Peyer's patch (tissue), 4 donors: ENCODE measurements at places on chromosomes 11 and 22. TPM values are rescaled to one million over a fixed set of nuclear protein-coding genes. Genes with fewer than 3 reads are reported as not detected.
A peak's percentile ranks its signal among the peaks of the same experiment; 100 is the strongest.

DNA sequence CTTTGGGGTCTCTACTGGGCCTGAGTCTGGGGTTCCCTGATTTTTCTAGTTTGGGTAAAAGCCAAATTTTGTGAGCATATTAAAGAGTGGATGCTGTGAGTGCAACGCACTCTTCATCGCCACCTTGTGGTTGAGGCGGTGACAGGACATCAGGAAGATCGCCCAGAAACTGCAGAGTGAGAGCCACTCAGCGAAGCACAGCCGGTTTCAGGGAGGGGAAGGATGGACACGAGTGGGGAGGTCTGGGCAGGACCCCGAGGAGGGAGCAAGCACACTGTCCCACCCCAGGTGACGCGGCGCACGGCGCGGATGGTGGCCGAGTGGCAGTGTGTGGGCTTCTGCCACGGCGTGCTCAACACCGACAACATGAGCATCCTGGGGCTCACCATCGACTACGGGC, 9.1 kb downstream of the SELENOO start:
- peak; percentile 72 for DNase-seq

GRCh38 chr11:108609682-108610081, 16.1 kb upstream of the EXPH5 start:
- no peak for DNase-seq

- DNase-seq: peak; percentile 8
Measured at GRCh38 chr11:69374110-69374945, 80.4 kb downstream of the MYEOV start.

GRCh38 chr11:11818529-11819121, 23.1 kb upstream of the USP47 start:
- DNase-seq: no peak

Gene RGL4
- not detected for total RNA-seq
